Stimulated activated CD8-positive, alpha-beta memory T cell treated with anti-CD3 and anti-CD28 coated beads, Interleukin-15, amount 100 ng/mL, for 24 hours (primary cell): ENCODE measurements at places on chromosomes 4 and X.

DNA sequence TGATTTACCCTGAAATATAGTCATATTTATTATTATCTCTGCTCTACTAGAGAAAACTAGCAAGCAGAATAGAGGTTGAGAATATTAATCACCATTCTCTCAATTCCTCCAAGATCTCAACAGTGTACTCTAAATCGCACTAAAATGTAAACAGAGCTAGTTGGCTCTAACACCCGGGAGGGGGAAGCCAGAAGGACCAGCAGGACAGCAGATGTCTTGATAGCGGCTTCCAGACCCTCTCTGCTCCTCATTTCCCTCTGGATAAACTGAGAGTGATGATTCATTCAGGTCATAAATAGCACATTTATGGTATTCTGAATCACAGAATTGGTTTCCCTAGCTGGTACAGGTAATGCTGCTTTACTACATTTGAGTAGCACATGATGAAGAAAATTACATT lies 82.5 kb downstream of the TBC1D9 start:
- no peak for DNase-seq

- DNase-seq, result no peak
Observed at GRCh38 chr4:25914670-25915352, 791 bp downstream of the SMIM20 start.

- no peak for DNase-seq
Observed at GRCh38 chr4:1573830-1574459, 110.2 kb downstream of the FAM53A start.

GRCh38 chr4:8067274-8067936 lies 91.2 kb downstream of the ABLIM2 start:
- DNase-seq, result no peak

- DNase-seq, result no peak
Observed at GRCh38 chr4:52982255-52982945, 120.3 kb downstream of the RASL11B start.

GRCh38 chrX:72349190-72349589 lies 43.5 kb upstream of the CITED1 start:
- no peak for DNase-seq

DNA sequence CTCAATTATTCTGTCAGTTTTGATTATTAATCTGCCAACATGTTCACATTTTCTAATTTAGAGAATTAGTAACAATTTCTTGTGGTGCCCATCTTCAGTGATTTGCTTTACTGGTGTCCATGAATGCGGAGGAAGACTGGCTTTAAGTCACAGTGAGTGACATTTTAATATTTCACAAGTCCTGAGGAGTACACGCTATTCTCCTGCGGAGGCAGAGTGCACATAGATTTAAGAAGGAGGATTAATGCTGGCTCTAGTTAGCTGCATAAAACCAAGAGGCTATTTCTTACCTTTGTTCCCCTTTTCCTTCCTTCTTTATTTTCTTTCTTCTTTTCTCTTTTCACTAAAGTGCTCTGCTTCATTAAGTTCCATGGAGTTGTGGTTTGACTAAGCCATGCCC lies 495.2 kb upstream of the IGFBP7 start:
- no peak for DNase-seq
